ENCODE measurements at places on chromosomes 1 and 21.

- DNase-seq, result no peak
Observed at GRCh38 chr1:59164371-59164770, 132.5 kb upstream of the FGGY start.

DNA sequence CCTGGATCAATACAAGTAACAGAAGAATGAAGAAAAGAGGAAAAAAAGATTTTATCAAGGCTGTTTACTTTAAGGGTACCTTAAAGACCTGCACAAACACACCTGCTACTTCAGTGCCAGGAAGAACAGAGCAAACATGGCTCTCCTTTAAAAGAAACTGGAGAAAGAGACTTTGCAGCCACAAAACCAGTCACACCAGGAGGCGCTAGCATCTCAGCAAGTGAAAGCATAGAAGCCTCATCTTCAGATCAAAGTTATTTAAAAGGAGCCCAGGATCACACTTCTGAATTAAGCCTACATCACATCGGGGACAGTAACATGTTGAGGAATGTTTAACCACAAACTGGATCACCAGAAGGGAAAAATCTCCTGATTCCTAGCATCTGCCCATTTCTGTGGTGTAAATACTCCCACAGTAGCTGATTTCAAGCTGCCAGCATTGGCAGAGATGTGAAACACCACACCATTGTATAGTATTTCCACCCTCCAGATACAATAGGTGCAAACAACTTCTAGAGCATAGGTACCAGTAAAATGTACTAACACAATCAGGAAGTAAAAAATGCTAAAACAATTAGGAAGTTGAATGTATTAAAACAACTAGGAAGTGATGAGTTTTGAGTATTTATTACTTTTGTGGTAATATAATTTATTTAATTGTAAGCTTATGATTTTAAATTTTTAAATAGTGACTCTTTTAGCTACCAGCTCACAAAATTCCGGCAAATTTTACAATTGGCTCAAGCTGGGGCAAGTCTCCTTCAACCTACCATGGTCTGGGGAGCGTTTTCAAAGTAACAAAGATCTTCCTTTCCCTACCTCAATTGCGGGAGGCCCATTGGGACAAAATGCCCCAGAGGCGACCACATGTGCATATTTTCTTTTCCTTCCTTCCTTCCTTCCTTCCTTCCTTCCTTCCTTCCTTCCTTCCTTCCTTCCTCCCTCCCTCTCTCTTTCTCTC lies 105.3 kb upstream of the CLDN14 start:
- DNase-seq, result no peak

- no peak for DNase-seq
Observed at GRCh38 chr1:19435181-19435580, 50.2 kb downstream of the CAPZB start.

- DNase-seq, result no peak
Observed at GRCh38 chr1:40532844-40533424, 1.5 kb downstream of the ZNF684 start.

GRCh38 chr1:41862384-41863221 lies 56.1 kb downstream of the HIVEP3 start:
- no peak for DNase-seq

DNA sequence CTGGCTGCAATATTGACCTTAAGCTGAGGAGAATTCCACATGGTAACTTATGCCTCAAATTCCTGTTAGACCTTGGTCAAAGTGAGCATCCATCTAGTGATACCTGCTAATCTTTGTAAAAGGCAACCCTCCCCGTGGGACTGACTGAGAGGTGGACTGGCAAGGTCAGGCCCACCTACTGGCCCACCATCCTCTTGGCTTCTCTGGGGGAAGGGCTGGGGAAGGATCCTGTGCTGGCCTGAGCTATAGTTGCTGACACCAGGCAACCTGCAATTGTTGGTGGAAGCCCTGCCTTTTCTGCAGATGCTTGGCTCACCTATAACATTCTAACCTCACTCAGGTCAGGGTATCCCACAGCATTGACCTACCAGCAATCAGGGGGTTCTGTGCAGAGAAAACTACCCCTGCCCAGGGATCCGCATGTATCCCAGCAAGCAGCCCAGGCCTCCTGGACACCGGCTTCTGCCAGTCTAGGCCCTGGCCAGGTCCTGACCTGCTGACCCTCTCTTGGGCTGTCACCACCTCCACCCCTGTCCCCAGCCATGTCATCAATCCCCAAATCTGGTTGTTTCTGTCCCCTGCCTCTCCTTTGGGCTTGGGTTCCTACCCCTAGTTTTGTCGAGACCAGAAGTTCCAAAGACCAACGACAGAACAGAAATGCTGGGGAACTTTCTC lies 108.1 kb upstream of the EDN2 start:
- DNase-seq, result no peak

GRCh38 chr1:212699104-212699624 lies 476 bp downstream of the BATF3 start:
- no peak for DNase-seq

GRCh38 chr1:151967091-151967490 lies 26.6 kb downstream of the S100A10 start:
- no peak for DNase-seq

DNA sequence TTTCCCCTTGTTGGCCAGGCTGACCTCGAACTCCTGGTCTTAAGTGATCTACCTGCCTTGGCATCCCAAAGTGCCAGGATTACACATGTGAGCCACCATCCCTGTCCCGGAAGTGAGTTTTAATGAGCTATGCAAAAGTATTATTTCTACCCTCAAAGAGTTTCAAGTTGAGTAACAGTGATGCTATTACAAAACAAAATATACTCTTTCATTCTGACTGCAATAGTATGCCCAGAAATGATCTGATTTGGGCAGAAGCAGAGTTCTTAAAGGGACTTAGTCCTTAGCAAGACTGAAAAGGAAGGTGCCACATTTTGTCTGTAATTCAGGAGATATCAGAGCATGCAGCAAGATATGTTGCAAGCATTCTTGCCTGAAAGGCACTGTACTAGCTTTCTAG lies 375.4 kb downstream of the NUF2 start:
- no peak for DNase-seq

DNA sequence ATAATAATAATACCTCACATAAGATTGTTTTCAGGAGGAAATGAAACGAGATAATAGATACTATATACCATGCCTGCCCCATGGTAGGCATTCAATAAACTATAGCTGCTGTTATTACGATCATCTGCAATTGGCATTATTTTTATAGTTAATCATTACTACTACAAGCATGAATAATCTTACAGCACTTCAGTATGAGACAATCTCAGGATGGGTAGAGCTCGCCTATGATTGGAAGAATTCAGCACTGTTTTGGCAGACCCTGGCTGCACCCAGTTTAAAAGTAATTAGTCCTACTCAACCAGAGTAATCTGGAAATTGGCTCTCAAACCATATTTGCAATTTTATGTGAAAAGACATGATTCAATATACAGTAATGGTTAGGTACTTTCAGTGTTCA lies 105.0 kb upstream of the DPYD start:
- no peak for DNase-seq

GRCh38 chr21:45640888-45641479 lies 2.5 kb upstream of the PCBP3 start:
- no peak for DNase-seq

- DNase-seq, result no peak
Observed at GRCh38 chr1:108961752-108962486, 1.4 kb downstream of the CLCC1 start.

Measured in stimulated activated CD8-positive, alpha-beta memory T cell treated with anti-CD3 and anti-CD28 coated beads, Interleukin-15, amount 100 ng/mL, for 24 hours (primary cell).